ENCODE measurements at places on chromosomes 2 and 18.

DNA sequence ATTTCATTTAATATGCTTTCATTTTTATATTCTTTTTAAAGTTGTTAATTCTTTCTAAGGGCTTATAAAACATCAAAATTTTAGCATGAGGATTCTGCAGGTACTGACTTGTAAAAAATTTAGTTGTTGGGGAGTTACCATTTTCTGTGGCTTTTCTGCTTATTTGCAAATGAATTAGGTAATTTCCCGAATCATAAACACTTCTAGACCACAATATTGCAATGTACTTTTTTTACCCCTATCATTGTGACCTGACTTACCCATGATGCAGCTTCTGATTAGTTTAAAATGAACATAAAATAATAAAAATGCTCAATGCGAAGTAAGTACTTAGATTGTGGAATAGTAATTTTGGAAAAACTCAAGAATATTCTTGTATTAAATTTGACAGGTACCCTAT is 11.4 kb downstream of the ARL6IP6 start:
- no peak overlapping the region for H3K4me3 ChIP-seq
- no peak for DNase-seq
- peaks cover 23% of the 10 kb centered on the region for H3K4me1 ChIP-seq
- H3K36me3 ChIP-seq: peaks cover 7% of the 10 kb centered on the region
- no peak overlapping the region for H3K27ac ChIP-seq
- H3K27me3 ChIP-seq: no peaks in the 10 kb centered on the region

DNA sequence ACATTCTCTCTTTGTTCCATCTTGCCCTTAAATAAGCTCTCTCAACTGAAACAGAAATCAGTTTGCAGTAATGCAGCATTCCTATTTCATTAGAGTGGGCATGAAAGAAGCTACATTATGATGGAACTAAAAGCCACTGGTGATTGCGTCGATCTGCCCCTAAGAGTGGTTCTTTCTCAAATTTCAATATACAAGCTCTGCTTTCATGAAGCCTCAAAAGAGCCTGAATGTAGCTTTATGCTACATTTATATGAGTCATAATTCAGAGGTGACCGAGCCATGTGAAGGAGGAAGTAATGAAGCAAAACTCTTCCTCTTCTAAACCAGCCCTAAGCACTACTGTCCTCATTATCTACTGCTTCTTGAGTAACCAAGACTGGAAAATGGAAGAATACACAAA is 64.8 kb upstream of the CYTIP start:
- no peak overlapping the region for H3K4me3 ChIP-seq
- no peak overlapping the region for H3K27ac ChIP-seq
- H3K36me3 ChIP-seq: peaks cover 4% of the 10 kb centered on the region
- peaks cover 3% of the 10 kb centered on the region for H3K4me1 ChIP-seq
- peaks cover 4% of the 10 kb centered on the region for H3K27me3 ChIP-seq

- peaks cover 95% of the 10 kb centered on the region for H3K27me3 ChIP-seq
- H3K27ac ChIP-seq: no peak overlapping the region
- peaks cover 59% of the 10 kb centered on the region for H3K4me1 ChIP-seq
- H3K36me3 ChIP-seq: no peaks in the 10 kb centered on the region
- DNase-seq: no peak
- peak overlapping the region; percentile 45 for H3K4me3 ChIP-seq
Observed at GRCh38 chr2:63056107-63057050, 5.7 kb downstream of the OTX1 start.

- H3K27ac ChIP-seq: no peak overlapping the region
- no peaks in the 10 kb centered on the region for H3K4me1 ChIP-seq
- no peak overlapping the region for H3K4me3 ChIP-seq
Observed at GRCh38 chr2:74399785-74400184, 19.7 kb upstream of the DCTN1 start.

- H3K36me3 ChIP-seq: peaks cover 5% of the 10 kb centered on the region
- no peak overlapping the region for H3K27ac ChIP-seq
- no peak for DNase-seq
- peaks cover 18% of the 10 kb centered on the region for H3K4me1 ChIP-seq
Observed at GRCh38 chr18:62366992-62367391, 41.9 kb downstream of the TNFRSF11A start.

GRCh38 chr18:66752733-66753132 is 148.8 kb upstream of the CDH19 start:
- no peaks in the 10 kb centered on the region for H3K27me3 ChIP-seq
- H3K27ac ChIP-seq: no peak overlapping the region
- DNase-seq: no peak
- no peaks in the 10 kb centered on the region for H3K4me1 ChIP-seq
- H3K36me3 ChIP-seq: no peaks in the 10 kb centered on the region

- H3K27me3 ChIP-seq: no peaks in the 10 kb centered on the region
- H3K27ac ChIP-seq: no peak overlapping the region
- no peaks in the 10 kb centered on the region for H3K4me1 ChIP-seq
- no peak for DNase-seq
- H3K36me3 ChIP-seq: no peaks in the 10 kb centered on the region
Observed at GRCh38 chr2:58645017-58645416, 403.9 kb upstream of the FANCL start.

DNA sequence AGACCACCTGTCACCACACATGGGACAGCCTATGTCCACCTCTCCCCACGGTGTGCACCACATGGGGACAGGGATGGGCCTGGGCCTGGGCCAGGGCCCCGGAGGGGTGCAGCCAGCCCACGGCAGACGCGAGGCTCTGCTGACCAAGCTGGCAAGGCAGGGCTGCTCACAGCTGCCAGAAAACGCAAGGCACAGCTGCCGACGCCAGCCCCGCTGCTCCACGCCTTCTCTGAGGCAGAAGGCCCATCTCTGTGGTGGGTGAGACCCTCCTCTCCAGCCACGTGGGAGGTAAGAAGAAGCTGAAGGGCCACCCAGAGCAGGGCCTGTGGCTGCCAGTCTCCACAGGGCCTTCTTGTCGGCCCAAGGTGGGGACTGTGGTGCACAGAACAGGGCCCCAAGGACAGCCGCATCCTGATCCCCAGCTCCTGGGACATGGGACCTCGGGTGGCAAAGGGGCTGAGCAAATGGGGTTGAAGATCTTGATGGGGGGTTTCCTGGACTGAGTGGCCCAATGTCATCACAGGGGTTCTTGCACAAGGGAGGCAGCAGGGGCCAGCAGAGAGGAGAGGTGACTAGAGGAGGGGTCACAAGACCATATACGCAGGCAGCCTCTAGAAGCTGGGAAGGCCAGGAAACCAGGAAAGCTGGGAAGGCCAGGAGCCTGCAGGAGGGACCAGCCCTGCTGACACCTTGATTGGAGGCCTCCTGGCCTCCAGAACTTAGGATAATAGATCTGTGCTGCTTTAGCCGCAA is 72.3 kb downstream of the NDUFA10 start:
- no peak for DNase-seq
- no peaks in the 10 kb centered on the region for H3K4me1 ChIP-seq
- no peak overlapping the region for H3K4me3 ChIP-seq
- no peaks in the 10 kb centered on the region for H3K27me3 ChIP-seq
- H3K27ac ChIP-seq: no peak overlapping the region

GRCh38 chr2:37456479-37456878 is 112.0 kb downstream of the QPCT start:
- H3K4me3 ChIP-seq: no peak overlapping the region
- H3K4me1 ChIP-seq: peaks cover 43% of the 10 kb centered on the region
- no peaks in the 10 kb centered on the region for H3K27me3 ChIP-seq
- no peaks in the 10 kb centered on the region for H3K36me3 ChIP-seq
- peak; percentile 2 for DNase-seq

DNA sequence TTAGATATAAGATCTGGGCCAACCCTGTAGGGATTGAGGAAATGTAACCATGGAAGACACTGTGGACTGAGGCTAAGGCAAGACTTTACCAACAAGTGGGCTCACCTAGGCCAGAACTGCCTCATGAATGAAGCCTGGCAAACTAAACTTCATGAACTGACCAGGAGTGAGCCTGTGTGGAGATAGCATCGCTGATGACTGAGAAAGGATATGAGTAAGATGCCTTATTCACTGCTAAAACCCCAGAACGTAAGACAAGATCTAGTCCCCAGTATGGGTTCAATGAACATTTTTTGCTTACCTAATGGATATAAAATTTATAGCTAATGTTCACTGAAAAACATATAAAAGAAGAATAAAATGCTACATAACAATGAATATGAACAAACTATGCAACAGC is 399.8 kb downstream of the SATB2 start:
- H3K36me3 ChIP-seq: no peaks in the 10 kb centered on the region
- H3K27ac ChIP-seq: no peak overlapping the region
- H3K27me3 ChIP-seq: no peaks in the 10 kb centered on the region
- no peak overlapping the region for H3K4me3 ChIP-seq
- DNase-seq: no peak

DNA sequence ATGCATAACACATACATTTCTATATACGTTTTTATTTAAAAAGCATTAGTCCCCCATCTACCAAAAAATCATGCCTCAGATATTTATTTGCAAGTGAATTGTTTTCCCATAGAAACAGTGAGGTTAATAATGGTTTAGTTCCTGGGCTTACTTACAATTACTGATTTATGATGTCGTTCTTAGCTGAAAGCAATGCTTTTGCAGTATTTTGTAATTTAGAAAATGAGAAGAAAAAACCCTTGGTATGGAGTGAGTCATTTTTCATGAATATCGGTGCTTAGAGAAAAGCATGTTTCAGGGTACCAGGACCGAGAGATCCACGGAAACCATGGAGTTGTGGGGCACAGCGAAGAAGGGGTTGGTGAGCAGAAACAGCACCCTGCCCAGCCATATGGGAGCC is 12.0 kb upstream of the CDK15 start:
- H3K4me3 ChIP-seq: no peak overlapping the region
- no peak for DNase-seq
- H3K27me3 ChIP-seq: peaks cover 3% of the 10 kb centered on the region
- H3K4me1 ChIP-seq: peaks cover 2% of the 10 kb centered on the region
